ENCODE measurements at places on chromosomes 12 and 14.

DNA sequence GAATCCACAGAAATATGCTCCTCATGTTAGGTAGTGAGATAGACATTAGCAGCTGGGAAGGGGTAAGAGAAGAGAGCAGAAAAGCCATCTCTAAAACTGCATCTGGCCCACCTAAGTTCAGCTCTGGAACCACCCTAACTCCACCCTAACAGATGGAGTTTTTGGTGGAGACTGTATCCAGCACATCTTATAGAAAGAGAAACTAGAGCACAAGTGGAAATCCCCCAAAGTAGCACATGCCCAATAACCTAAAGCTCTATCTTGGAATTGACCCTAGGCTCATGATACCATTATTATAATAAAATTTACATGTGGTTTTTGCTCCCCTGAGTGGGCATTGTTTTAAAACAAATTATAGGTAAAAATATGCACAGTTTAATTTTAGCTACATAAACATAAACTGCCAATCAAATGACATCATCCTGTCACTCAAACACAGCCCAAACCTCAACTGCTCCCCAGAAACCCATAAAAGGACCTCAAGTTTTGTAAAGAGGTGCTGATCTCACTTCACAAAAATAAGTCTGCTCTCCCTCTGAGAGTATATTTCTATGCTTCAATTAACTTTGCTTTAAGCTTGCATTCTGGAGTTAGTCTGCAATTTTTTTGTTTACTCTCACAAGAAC lies 206.4 kb downstream of the PIK3C2G start:
- DNase-seq: no peak

DNA sequence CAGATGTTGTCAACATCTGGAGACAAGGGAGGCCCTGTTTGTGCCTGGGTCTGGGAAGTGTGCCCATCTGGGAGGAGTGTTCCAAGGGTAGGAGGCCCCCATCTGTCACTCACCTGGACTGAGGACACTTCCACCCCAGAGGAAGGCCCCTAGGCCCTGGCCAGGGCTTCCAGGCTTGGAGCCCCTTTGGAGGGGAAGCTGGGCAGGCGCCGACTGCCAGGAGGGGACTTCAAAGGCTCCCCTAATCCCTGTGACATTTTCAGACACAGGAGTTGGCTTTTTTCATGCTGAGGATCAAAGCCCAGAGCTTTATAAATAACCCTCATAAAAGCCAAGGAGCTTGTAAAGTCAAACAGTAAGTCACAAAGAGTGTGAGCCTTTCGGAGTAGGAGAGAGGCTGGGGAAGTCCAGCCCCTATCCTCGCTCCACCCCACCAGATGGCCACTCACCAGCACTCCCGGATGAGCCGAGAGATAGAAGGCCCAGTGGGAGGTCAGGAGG lies 17.6 kb upstream of the FAM222A start:
- no peak for DNase-seq

DNA sequence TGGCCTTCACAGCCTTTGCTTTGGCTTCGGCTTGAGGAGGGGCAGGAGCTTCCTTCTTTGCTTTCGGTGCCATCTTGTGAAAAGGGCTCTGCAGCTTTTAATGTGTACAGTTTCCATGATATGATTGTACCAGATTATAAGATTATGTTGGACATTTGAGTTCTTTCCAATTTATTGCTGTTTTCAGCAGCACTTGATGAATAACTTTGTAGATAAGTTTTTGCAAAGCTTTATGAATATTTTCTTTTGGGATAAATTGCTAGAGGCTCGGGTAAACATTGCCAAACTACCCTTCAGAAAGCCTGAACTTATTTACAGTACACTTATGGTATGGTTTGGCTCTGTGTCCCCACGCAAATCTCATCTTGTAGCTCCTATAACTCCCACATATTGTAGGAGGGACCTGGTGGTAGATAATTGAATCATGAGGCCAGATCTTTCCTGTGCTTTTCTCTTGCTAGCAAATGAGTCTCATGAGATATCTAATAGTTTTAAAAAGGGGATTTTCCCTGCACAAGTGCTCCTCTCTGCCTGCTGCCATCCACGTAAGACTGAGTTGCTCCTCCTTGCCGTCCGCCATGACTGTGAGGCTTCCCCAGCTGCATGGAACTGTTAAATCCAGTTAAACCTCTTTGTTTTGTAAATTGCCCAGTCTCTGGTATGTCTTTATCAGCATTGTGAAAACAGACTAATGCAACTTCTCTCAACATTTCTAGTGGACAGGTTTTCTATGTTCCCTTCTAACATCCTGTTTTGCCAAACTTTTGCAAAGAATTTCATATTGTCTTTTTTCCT lies 70.4 kb downstream of the RCOR1 start:
- DNase-seq: no peak

- no peak for DNase-seq
These were observed 20.0 kb upstream of the KDM2B start for GRCh38 chr12:121600702-121601336.

GRCh38 chr14:92590176-92590575 lies 76.6 kb downstream of the RIN3 start:
- no peak for DNase-seq

- DNase-seq: no peak
These were observed 150.4 kb downstream of the PHETA1 start for GRCh38 chr12:111218499-111218898.

GRCh38 chr12:12985817-12986408 lies 14.2 kb downstream of the HEBP1 start:
- DNase-seq: no peak

GRCh38 chr14:32453857-32454810 lies 125.0 kb downstream of the AKAP6 start:
- no peak for DNase-seq

- peak; percentile 24 for DNase-seq
These were observed 20.3 kb downstream of the PRICKLE1 start for GRCh38 chr12:42568952-42569915.

- peak; percentile 42 for DNase-seq
These were observed 912.4 kb downstream of the VRK1 start for GRCh38 chr14:97709552-97709951.

DNA sequence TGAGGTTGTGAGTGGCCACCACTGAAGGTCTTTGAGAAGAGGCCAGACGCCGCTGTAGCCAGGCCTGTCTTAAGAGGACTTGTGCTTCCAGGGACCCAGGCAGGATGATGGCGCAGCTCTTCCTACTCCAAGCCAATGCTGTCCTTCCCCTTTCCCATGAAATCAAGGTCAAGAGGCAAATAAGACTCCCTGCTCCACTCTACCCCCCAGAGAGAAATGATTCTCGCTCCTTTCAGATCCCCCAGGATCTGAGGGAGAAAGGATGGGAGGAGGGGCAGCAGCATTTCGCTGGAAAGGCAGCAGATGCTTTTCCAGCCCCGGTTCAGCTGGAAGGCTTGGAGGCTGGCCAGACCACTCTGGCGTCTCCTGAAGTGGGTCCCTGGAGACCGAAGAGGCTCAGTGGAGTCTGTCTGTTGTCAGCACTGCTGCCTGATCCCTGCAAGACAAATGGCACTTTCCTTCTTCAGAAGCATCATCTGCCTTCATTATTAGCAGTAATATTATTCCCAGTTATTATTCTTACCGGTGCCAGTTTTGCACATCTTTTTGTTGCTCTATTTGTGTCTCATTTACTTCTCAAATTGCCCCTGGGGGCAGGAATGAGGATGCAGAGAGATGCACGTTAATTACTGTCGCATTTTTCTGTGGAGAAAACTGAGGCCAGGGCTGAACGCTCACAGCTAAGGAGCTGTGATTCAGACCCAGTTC lies 51.4 kb downstream of the C14orf132 start:
- no peak for DNase-seq

DNA sequence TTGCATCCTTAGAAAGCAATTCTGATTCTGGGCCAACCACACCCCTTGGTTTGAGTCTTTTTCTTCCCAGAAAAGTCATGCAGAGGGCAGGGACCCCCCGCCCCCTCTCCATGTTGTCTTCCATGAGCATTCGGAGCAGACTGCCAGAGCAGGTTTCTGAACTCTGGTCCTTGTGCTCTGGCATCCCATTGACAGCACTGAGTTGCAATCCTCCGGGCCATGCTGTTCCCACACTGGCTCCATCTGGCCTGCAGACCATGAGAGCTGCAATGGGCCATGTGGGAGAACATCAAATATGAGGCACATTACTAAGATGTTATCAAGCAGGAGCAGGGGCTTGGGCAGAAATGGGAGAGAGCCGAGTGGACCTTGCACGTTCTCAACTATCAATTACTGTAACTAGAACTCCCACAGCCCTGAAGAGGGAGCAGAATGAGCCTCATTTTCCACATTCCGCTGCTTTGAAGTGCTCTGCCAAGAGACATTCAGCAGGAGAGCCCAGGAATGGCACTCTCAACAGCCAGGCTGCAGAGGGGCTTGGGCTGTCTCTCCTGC lies 157.4 kb downstream of the STXBP6 start:
- no peak for DNase-seq

DNA sequence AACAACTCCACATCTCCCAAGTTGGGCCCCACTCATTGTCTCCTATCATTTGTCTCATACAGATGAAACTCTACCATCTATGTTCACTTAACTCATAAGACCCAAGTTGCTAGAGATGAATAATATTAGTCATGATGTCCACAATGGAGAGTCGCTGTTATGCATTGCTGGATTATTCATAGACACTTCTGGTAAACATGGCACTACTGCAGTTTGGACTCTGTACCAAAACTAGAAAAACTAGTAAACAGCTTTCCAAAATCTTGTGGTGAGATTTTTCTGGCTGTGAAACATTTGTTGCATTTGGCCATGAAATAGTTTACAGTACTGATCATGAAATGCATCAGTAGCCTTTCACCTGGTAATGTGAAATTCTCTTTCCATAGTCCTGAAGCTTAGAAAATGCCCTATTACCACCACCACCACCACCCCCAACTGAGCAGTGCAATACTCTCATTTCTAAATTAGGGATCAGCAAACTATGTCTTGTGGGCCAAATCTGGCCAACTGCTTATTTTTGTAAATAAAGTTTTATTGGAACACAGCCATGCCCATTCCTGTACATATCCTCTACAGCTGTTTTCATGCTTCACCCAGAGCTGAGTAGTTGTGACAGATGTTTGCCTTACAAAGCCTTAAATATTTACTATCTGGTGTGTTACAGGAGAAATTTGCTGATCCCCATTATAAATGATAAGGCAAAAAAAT lies 236.5 kb downstream of the DPF3 start:
- no peak for DNase-seq

DNA sequence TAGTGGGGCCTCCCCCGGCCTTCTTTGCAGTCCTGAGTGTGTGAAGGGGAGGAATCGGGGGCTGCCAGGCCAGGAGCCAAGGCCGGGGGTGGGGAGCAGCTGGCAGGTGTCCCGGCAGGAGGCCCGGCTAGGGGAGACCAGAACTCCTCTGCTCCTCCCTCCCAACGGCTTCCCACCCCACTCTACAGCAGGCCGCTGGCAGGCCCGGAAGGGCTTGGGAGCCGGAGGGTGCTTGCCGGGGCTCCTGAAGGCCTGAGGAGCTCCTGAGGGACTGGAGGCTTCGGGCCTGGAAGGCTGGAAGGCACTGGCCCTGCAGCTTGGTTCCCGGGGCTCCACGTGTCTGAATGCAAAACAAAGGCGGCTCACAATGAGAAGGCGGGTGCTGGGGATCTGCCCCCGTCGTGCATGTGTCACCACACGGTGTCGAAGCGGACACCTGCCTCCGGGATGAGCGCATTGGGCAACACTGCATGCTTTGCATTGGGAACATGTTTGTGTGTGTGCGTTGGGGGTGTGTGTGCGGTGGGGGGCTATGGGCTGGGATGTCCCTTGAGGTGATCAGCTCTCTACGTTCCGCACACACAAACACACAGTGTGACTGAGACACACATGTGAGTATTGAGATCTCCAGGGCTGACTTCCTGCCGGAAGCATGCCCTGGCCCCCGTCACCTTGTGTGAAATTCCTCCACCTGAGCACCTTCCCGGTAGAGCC lies 30.9 kb upstream of the ANKRD9 start:
- no peak for DNase-seq

GRCh38 chr12:122471324-122472226 lies 29.2 kb downstream of the ZCCHC8 start:
- DNase-seq: peak; percentile 42

DNA sequence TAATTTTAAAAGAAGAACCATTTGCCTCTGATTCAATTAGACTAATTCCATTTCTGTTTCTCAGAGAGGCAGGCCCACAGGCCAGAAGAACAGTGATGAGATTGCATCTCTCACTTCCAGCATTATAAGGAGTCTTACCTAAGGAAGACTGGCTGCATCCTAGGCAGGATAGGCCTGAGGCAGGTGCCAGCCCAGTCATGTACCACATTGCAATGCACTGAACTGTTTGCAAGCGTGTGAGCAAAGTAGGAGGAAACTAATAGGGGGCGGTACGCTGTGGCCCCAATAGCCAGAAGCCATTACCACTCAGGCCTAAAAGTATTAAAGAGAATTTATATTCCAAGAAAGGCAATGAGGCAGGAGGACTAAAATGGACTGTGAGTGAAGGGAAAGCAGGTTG lies 12.1 kb upstream of the CNIH1 start:
- no peak for DNase-seq

DNA sequence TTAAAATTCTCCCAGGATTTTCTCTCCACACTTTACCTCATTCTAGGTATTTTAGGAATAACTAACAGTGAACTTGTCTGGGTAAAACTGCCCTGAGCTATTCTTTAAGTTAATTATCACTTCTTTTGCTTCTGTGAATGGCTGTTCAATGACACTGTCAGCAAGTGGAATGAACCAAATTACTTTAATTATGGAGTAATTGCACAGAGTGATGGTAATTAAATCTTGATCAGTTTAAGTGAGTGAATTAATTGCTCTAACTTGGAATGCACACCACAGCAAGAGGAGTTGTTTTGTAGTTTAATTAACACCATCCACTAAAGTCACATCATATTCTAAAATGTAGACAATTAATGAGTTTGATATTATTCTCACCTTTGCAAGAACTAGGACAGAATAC lies 36.2 kb upstream of the TMEM260 start:
- DNase-seq: no peak

GRCh38 chr14:81465507-81466228 lies 65.5 kb upstream of the STON2 start:
- no peak for DNase-seq

GRCh38 chr12:52010152-52010622 lies 3.4 kb downstream of the TAMALIN start:
- no peak for DNase-seq

DNA sequence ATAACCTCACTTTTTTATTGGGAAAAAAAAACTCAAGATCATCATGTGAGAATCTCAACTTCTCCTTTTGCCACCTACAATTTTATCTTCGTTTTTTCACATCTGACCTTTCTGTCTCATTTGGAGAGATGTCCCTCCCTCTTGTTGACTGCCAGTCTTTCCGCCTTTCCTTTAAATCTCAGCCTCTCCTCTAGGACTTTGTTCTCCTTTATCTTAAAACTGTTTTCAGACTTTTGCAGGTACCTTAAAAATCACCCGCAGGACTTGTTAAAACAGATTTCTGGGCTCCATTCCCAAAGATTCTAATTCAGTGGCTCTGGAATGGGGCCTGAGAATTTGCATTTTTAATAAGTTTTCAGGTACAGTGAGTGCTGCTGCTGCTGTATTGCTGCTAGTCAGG lies 223.2 kb downstream of the NTF3 start:
- DNase-seq: no peak

- peak; percentile 27 for DNase-seq
These were observed 50.5 kb downstream of the TTC9 start for GRCh38 chr14:70692210-70692609.

- no peak for DNase-seq
These were observed 1.0 kb downstream of the KLRK1 start for GRCh38 chr12:10388624-10389413.

GRCh38 chr12:52171950-52172512 lies 19.8 kb downstream of the KRT80 start:
- DNase-seq: no peak

- no peak for DNase-seq
These were observed 172.4 kb downstream of the EMP1 start for GRCh38 chr12:13368971-13369370.
